ENCODE measurements at places on chromosomes 11 and 22.

DNA sequence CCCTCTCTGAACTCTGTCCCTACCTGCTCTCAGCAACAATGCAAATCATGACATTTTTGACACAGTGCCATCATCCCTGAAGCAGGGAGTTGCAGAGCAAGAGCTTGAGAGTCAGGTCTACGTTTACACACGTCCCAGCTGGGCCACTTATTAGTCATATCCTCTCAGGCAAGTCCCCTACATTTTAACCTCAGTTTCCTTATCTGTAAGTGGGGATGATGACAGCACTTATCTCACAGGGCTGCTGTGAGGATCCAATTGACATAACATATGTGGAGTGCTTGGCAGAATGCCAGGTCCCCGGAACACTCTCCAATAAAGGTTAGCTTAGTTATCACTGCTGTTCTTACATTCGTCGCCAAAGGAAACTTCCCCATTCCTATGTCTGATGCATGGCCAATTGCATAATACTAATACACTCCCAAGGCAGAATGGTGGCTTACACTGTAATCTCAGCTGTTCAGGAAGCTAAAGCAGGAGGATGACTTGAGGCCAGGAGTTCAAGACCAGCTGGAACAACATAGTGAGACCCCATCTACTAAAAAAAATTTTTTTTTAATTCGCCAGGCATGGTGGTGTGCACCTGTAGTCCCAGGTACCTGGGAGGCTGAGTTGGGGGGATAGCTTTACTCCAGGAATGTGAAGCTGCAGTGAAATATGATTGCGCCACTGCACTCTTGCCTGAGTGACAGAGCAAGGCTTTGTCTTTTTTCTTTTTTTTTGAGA, 16.6 kb downstream of the ASCC2 start:
- no peak for DNase-seq

DNA sequence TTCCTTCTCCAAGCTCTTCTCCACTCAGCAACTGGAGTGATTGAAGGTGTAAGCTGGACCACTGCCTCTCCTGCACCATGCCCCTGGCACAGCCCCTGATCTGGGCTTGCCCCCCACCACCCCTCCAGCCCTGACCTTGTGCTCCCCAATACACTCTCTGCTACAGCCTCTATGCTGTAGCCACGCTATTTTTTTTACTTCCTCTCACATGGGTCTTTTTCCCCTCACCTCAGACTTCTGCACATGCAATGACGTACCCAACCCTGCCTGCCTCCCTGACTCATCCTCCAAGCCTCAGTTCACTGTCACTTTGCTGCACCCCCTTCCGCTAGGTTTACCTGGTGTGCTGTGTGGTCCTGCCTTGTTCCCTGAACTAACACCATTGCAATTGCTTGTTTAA, 9.0 kb downstream of the CSNK2A3 start:
- DNase-seq = no peak

DNA sequence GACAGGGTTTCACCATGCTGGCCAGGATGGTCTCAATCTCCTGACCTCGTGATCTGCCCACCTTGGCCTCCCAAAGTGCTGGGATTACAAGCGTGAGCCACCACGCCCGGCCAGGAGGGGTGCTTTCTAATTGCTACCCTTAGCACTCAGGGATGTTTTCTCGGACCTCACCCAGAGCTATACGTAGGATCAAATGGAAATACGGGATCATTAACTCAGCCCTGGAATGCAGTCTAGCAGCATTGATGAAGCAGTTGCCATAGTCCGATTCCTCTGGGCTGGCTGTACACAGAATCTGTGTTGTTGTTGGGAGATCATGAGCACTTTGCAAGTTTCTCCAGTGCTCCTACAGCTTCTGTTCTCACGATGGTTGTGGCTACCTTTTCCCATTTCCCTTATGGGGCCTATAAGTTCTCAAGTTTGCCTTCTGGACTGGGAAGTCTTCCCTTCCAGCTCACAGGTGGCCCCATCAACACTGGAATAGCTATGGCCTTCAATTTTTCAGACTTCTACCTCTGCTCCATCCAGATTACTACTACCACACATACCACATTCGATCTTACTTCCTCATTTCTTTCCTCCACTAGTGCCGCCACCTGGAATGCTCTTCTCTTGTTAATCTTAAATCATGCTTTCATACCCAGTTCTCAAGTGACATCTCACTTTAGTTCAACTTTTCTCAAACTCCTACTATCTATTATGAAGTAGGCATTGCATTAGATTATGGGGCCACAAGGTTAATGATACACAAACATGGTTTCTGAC, 16.1 kb upstream of the PCF11 start:
- no peak for DNase-seq

DNA sequence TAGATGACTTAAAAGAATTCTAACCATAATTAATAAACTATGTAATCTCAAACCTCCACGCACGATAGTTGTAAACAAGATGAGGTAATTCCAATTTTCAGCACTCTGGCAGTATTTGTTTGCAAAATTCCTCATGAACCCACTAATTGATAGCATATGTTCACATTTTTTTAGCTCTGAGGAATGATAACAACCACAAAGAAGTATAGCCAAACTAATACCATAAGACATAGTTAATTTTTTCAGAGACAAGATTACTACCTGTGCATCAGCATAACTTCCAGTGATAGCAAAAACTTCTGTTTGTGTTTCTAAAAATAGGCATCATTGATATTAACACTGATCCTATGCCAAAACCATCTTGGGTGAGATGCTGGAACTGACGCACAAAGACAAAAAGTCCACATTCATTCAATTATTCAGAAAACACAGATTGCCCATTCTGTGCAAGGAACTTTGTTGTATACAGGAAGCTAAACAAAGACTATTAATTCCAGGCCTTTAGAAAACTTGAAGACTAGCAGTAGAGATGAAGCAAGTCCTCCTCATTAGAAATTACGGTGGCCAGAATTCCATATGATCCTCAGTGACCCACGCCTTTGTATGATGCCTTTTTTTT, 57.7 kb downstream of the PDGFD start:
- no peak for DNase-seq

DNA sequence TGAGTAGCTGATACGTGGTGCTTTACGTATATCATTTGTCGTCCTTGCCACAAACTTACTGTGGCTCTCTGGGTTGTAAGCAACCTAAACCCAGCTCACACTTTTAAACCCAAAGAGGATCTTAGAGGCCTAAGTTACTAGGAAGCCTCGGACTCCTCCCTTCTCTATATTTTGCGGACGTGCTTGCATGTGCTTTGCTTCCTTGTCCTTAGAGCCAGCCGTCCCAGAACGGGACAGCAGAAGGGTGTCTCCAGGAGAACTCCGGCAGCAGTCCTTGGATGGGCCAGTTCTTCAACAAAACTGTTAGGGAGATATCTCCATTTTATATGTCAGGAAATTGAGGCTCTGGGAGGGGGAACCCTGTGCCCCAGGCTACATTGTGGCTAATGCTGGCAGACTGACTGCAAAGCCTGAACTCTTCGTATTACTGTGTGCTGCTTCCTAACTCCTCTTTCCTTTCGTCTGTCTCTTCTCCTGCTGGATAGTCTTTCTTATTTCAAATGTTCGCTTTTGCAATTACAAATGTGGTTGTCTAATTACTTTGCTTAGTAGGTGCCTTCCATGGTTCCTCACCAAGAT, 33.8 kb downstream of the TNRC6B start:
- no peak for DNase-seq

GRCh38 chr11:113159988-113160807, 154.2 kb upstream of the TTC12 start:
- no peak for DNase-seq

DNA sequence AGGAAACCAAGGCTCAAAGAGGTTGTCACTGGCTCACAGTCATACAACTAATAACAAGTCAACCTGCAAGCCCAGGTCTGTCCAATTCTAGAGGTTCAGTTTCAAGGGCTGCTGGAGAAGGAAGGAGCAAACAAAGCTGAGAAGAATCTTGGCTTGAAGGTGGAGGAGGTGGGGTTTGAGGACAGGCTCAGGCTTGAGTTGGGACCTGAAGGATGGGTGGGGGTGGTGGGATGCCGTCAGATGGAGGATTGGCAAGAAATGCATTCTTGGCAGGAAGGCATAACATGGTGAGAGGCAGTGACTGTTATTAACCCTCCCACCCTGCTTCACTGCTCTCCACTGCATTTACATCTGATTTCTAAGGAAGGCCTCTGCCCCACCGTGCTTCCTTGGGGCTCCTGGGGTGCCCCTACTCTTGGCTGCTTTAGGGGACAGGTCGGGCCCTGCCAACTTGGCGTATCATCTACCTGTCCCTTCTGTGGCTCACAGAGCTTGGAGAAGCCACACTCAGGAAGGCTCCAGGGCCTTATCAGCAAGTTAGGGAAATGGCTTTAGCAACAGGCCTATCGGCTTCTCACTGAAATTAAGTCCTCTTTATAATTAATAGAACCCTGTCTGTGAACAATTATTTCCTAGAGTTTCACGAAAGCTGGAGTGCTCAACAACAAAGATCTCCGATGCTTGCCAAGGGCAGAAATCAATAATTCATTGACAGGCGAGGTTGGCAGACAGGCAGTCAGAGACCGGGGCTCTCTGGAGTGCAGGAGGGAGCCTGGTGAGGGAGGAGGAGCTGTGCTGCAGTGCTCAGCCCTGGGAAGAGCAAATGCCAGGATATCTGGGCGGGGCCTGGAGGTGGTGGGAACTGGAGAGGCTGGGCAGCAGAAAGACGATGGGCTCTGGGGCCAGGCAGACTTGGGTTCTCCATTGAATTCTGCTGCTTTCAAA, 84.9 kb upstream of the NARS2 start:
- no peak for DNase-seq

- DNase-seq = no peak
These were observed 92.2 kb upstream of the ALKBH3 start for GRCh38 chr11:43788421-43788820.

DNA sequence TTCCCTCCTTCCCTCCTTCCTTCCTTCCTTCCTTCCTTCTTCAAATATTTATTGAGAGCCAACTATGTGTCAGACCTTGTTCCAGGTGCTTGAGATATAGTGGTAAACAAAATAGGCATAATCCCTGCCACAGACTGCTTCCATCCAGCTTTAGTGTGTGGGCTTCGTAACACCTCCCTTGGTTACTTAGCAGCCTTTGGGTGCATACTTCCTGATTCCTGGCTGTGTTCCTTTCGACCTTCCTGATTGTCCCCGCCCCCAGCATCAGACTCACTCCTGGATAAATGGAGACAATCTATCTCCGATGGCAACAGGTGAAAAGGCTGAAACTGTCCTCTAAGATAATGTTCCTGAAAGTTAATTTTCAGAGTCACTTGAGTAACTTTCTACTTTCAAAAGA, 13.5 kb downstream of the CCDC81 start:
- DNase-seq = no peak

DNA sequence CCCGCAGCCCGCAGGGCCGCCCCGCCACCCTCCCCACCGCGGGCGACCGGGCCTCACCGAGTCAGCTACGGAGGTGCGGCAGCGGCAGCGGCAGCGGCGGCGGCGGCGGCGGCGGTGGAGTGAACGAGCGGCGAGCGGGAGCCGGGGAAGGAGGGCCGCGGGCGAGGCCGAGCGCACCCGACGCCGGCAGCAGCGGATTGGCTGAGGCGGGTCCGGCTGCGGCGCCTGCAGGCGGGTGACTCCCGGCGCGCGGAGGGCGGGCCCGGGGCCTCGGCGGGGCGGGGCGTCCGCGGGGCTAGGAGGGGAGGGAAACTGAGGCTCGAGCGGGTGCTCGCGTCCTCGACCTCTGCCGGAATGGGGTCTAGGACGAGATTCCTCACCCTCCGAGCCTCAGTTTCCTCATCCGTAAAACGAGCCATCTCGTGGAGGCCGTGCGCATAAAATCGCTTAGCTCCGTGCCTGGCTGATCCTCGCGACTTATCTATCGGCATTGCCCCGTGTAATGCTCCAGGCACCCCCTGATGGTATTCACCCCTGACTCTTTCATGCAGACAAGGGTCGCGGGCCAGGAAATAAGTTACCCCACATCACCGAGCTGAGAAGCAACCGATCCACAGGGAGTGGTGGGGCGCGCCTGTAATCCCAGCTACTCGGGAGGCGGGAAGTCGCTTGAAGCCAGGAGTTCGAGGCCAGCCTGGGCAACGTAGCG, at the start of gene CPT1A:
CPT1A (minus strand) TSS at position 199 of the 709 bp plus-strand sequence. CDS start 26,442 bp downstream, outside the sequence.
- DNase-seq = no peak

DNA sequence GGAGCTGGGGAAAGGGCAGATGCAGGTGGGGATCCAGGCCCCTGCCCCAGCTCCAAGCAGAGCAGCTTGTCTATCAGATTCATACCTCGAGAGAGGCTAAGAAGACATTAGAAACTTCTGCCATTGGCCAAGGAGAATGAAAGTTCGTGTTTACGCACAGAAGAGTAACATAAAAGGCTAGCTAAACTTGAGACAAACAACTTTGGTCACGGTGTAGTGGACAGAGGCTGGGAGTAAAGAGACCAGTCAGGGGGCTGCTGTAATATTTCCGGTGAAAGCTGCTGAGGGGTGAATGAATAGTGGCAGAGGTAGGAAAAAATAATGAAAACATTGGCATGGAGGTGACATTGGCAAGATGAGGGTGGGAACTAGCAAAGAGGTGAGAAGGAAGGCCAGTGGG, 22.9 kb downstream of the PHF21B start:
- no peak for DNase-seq

DNA sequence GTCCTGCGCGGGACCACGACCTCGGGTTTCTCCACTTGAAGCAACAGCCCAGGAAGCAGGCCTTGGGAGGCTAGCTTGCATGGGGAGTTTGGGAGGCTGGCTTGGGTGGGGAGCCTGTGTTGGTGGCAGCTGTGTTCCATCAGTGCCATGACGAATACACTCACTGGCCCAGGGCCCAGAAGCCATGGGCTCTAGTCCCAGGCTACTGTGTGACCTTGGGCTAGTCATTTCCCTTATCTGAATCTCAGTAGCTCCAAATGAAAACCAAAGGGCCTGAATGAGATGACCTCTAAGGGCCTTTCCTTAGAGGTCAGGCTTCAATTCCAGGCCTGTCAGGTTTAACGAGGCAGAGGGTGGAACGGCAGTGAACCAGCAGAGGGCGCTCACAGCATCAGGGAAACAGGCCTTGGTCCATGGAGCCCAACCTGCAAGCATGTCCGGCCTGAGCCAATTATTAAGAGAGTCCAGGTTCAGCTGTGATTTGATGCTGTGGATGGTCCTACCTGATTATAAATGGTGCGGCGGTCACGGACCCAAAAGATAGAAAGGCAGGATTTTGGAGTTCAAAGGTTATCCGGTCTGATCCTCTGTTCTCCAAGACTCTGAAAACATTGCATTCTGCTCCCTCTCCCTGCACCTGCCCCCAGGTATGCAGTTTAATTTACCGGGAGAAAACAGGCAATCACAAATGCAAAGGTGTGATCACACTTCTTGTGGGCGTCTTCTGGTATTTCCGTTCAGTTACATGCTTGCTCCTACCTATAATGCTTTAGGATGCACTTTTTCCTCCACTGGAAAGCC, 15.9 kb downstream of the PTPN5 start:
- peak; percentile 33 for DNase-seq

DNA sequence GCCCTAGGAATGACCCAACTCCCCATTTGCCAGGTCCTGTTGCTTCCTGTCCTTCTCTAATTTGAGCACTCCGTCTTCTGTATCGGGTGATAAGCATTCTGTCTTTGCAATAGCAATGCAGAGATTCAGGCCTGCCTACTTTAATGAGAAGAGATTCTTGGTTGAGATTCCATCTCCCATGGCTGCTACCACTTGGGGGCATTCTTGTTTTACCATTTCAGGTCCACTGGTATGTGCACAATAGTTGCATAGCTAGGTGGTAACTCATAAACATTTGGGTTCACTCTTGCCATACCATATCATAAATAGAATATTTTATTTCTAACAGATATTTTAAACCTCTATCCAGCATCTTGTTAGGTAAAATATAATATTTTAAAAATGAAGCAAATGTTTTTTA, 34.4 kb upstream of the CALCB start:
- DNase-seq = no peak

GRCh38 chr11:107468596-107468995, 11.0 kb upstream of the CWF19L2 start:
- no peak for DNase-seq

GRCh38 chr11:115148101-115148500, 356.1 kb downstream of the CADM1 start:
- DNase-seq = no peak

GRCh38 chr11:73186294-73186850, 31.7 kb upstream of the P2RY2 start:
- no peak for DNase-seq
